ENCODE measurements at places on chromosomes 5 and 9.

- no peak for DNase-seq
Observed at GRCh38 chr9:81850724-81851123, 77.5 kb upstream of the SPATA31D4 start.

DNA sequence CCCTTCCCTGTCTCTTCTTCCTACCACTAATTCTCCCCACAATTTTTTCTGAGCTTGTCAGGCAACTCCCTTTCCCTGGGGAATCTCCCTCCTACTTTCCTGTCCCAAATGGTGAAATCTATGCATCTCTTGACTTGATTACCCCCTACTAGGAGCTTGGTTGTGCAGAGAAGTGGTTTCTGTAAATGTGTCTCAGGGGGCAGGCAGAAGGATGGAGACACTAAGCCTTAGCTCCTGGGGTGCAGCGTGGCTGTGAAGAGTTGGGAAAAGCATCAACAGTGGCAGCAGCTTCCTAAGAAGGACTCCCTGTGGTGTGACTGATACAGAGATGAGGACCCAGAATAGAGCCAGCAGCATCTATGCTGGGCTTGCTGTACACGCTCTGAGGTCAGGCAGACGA lies 62.3 kb downstream of the NRG2 start:
- DNase-seq: no peak

DNA sequence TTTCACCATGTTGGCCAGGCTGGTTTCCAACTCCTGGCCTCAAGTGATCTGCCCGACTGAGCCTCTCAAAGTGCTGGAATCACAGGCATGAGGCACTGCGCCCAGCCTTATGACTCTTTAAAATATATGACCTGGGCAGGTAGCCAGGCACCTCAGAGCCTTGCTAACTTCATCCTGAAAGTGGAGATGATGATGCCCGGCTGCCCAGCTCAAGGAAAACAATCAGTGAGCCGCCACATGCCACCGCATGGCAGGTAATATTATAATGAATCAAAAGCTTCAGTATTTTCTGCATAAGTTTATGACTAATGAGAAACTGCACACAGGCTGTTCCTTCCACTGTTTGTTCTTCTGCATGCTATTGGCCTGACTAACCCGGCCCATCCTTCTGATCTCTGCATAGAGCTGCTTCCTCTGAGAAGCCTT lies 30.4 kb upstream of the DMRT1 start:
- DNase-seq: no peak

DNA sequence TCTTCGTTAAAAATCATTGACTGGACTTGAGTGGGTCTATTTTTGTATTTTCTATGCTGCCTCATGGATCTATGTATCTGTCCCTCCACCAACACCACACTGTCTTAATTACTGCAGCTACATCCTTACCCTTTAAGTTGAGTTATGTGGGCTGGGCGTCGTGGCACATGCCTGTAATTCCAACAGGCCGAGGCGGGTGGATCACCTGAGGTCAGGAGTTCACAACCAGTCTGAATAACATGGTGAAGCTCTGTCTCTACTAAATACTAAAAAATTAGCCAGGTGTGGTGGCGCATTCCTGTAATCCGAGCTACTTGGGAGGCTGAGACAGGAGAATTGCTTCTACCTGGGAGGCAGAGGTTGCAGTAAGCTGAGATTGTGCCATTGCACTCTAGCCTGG lies 48.2 kb downstream of the XRCC4 start:
- no peak for DNase-seq

GRCh38 chr5:74556631-74557595 lies 83.6 kb downstream of the ENC1 start:
- DNase-seq: no peak
